Inflammatory macrophage (primary cell): ENCODE measurements at places on chromosomes 4 and X.
A peak's percentile ranks its signal among the peaks of the same experiment; 100 is the strongest.

- DNase-seq = no peak
These were observed 312.7 kb downstream of the RAB28 start for GRCh38 chr4:13171292-13172057.

DNA sequence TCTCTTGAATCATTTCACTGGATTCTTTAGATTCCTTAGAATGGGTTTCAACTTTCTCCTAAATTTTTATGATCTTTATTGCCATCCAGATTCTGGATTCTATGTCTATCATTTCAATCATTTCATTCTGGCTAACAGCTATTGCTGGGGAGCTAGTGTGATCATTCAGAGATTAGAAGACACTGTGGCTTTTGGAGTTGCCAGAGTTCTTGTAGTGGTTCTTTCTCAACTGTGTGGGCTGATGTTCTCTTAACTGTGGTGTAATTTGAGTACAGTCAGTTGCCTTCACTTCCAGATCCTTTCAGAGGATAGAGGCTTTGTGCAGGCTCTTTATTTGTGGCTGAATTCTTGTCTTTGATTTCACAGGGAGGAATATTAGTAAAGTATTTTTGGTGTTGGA is 12.1 kb upstream of the CSN2 start:
- no peak for DNase-seq

DNA sequence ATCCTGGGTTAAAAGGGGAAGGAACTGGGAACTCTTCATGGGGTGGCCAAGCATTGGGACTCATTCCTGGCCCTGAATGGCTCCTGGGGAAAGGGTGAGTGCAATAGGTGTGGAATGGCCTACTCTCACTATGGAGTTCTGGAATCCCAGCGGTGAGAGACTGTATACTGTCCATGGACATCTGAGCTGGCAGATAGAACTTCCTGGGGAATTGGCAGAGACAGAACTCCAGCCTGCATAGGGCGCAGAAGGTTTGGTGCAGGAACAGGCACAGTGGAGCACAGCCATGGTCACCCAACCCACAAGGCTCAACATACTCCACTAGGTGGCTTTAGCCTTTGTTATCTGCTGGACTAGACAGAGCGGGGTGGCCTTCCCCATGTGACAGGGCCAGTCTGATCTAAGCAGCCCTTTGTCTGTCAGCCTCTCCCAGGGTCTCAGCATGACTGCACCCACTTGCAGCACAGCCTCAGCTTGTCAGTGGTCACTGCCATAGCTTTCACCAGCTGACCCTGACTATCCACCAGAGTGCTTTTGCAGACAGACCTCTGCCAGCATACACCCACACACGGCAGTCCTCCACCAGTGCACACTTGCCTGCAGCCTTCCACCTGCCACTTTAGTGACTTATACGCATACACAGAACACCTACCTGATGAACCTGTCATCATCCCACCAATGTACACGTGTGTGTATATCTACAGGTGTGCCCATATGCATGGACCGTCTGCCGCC is 48.4 kb downstream of the TECRL start:
- no peak for DNase-seq

DNA sequence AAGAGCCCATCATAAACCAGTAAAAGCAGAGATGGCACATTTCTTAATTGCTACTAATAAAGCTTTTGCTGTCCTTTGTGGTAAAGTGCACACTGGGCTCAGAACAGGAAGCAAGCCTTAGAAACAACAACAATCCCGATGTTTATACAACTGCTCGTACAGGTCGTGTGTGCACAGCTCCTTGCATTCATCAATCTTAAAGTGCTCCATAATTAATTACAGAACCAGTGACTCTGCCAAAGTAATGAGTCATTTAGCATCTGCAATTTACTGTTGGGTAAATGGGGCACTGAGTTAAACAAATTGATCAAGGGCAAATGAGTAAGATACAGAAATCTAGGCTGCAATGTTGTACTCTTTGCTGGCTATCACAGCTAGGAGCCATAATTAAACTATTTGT is 61.3 kb upstream of the TXK start:
- peak; percentile 40 for DNase-seq

GRCh38 chr4:88799900-88800299 is 102.3 kb upstream of the NAP1L5 start:
- DNase-seq = no peak

- no peak for DNase-seq
These were observed 217.1 kb upstream of the ARHGAP24 start for GRCh38 chr4:85257817-85258370.

GRCh38 chr4:41339812-41340809 is 83.4 kb downstream of the UCHL1 start:
- peak; percentile 8 for DNase-seq

DNA sequence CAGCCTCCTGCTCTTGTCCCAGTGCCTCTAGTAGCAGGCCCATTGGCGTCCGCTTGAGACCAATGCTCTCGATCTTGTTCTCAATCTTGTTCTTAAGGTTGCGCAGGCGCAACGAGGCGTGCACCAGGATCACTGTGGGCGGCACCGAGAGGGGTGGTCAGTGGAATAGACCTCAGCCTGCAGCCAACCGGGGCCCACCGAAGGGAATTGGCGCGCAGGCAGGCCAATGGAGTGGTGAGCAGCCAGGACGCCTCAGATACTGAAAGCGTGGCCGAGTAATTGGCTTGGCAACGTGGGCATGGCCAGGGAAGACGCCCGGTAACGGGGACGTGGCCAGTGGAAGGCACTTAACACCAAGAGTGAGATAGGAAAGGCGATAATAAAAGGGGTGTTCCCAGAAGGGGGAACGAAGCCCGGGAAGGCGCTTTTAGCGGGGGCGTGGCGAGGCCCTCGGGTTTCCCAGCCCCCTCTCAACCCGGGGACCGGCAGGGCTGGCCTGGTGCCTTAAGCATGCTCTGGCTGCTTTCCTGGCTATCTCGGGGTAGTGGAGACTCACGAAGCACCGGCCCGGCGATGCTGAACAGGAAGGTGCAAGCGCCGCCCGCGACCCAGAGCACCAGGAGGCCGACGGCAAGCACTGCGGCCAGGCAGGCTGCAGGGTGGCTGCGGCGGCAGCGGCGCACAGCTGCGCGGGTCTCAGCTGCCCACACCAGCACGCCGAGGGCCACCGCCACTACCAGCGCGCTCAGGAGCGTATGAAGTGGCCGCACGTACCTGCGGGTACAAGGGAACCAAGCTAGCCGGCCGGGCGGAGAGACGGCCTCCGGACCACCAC is 1.7 kb downstream of the PRAF2 start:
- no peak for DNase-seq

- no peak for DNase-seq
These were observed 744.5 kb upstream of the FAM241A start for GRCh38 chr4:111400741-111401140.

GRCh38 chr4:48642421-48643374 is 137.4 kb downstream of the FRYL start:
- DNase-seq = no peak

- no peak for DNase-seq
These were observed 95.7 kb downstream of the ANXA3 start for GRCh38 chr4:78647272-78647671.

DNA sequence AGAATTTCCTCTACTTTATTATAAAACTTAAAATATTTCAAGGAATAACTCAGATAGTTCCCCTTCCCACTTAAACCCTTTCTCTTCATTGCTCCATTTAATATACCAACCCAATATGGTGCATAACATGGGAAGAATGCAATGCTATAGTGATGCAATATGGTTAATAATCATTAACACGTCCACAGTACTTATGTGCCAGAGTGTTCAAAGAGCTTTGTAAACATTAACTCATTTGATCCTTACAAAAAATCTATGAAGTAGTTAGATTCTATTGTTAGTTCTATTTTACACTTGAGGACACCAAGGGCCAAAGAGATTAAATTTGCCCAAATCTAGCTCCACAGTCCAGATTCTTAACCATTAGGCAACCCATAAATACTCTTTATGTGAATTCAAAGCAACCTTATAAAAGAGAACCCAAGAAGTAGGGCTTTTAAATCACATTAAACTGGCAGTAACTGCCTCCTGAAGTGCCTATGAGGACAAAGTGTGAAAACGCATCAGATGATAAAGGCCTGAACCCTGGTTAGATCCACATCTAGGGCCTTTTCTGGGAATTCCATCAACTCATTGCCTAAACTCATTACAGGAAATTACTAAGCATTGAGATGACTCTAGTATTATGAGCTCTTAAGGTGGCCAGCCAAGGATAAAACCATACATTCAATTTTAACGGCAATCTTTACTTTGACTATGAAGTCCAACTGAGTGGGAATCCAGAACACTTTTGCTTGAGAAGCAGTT is 94.3 kb downstream of the AREG start:
- no peak for DNase-seq

GRCh38 chr4:21726255-21726815 is 222.2 kb downstream of the KCNIP4 start:
- no peak for DNase-seq

DNA sequence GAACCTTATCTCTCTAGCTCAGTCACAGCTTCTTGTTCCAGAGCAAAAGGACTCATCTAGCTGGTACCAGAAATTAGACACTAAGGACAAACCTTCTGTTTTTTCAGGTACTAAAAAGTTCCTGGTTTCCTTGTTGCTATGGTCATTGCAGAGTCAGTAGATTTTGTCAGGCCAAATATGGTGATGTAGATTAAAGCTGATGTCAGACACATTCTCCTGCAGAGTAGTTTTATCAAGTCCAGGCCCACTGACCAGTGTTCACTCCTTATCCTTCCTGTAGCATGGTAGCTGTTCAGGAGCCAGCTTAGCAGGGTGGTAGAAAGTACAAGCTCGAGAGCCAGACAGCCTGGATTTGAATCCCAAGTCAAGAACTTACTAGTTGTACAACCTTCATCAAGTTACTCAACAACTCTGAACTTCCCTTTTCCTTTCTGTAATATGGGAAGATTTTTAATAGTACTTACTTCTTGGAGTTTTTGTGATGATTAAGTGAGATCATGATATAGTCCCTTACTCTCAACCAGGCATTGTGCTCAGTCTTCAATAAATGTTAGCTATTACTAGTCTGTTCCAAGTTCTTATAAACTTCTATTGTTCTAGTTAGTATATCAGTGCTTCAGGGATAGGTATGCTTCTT is 17.9 kb downstream of the OCRL start:
- DNase-seq = no peak

DNA sequence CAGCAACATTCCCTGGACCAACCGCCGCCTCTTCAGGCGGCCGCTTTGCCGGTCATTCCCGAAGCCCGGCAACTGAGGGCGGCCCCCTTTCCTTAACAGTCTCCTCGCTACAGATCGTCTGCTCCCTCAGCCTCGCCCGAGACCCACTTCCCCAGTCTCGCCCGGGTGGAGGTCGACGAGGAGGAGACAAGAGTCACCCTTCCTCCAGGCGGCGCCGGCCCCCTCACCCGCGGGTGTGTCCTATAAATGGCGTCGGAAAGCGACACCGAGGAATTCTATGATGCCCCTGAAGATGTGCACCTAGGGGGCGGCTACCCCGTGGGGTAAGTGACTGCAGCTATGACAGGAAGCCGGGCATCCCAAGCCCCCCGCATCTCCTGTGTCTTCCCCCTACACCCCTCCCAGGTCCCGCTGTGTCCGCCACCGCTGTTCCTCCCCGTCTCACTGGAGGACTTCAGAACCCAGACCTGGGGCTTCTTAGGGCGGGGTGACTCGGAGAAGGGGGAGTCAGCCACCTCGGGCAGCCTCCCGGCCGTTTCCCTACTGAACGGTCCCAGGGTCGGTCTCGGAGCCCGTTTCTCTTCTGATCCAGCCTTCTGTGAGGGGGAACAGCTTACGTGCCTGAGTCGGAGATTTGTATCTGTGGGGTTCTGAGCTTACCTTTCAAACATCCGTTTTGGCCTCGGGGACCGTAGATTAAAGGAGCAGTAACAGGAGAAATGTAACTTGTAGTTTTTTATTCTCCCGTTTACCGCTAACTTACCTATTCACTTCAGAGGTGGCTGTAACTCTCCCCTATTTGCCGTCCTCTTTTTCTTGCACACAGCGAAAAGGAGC is 570 bp downstream of the WDR44 start:
- DNase-seq = peak; percentile 48

DNA sequence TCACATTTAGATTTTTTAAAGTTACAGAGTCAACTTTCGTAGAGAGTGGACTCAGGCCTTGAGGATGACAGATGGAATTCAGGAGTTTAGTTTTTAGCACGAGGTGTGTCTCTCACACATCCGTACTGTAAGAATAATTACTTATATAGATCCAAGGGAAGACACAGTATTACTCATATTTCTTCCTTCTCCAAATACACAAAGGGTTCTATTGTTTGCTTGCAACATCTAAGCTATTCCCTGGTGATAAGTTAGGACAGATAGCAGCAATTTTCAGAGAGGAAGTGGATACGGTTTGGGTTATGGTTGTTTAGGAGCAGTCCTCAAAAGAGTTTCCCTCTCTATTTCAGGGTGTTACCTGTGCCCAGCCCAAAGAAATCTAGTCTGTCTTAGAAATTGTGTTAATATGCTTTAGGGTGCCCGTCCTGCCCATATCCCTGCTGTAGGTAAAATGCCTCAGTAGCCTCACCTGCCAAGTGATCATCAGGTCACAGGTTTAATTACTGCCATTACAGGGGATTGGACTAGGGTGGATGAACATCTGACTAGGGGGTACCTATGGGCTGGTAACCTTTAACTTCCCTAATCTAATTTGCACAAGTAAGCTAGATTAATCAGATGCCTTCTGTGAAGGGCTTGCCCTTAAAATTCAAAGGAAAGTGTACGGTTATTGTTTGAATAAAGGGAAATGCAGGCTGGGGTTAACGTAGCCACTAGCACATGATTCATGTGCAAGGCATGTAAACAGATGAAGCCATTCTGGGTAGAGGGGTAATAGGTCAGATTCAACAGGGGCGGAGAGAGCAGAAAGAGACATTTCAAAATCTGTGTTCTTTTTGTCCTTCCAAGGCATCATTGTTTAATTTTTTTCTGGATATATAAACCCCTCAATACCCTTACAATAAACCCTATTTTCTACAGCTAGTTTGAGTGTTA is 8.7 kb upstream of the PPP3CA start:
- no peak for DNase-seq

DNA sequence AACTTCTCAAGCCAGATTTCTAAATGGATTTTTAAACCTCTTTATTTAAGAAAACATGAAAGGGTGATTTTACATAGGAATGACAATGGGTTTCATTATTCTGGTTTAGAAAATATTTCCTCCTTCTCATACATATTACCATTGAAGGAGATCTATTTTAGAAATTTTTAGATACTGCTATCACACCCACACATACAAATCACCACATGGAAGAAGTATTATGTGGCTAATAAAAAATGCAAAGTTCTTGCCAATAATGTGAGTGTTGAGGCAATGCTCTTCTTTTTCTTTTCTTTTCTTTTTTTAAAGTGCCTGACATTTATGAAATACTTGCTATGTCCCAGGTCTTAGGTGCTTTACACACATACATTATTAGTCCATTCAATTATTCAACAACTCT is 6.8 kb downstream of the STAP1 start:
- DNase-seq = no peak

GRCh38 chr4:26052663-26053541 is 138.9 kb downstream of the SMIM20 start:
- peak; percentile 50 for DNase-seq

- no peak for DNase-seq
These were observed 92.8 kb downstream of the FRAS1 start for GRCh38 chr4:78149751-78150542.

- peak; percentile 18 for DNase-seq
These were observed 63.9 kb downstream of the WFS1 start for GRCh38 chr4:6333301-6334202.

- DNase-seq = no peak
These were observed 86.3 kb upstream of the MAML3 start for GRCh38 chr4:140240237-140240636.

- DNase-seq = no peak
These were observed 341.6 kb upstream of the MAOA start for GRCh38 chrX:43314525-43314924.

GRCh38 chr4:36249610-36250009 is 5.3 kb upstream of the ARAP2 start:
- no peak for DNase-seq
